ENCODE measurements at places on chromosomes 7 and 10.

DNA sequence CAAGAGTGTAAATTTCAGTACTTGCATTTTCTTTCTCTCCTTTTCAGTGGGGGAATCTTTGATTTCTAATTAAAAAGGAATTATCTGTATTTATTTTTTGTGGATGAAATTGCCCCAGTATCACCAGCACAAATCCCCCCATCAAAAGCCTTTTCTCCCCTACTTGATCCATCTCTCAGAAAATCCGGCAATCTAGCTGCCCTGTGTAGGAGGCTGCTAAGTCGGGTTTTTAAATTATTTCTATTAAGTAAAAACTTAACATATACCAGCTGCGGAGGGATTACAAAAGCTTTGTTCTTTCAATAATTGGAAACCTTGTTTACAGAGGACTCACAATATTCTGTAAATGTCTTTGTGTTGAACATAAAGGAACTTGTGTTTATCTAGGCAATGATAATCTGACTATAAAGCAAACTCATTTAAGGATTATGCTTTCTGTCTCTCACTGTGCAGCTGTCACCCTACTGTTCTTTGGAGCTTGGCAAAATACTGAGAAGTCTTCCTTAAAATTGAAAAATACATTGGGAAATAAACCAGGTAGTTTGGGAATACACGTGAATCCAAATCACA lies 177.4 kb upstream of the PRR15 start:
- no peak for DNase-seq

DNA sequence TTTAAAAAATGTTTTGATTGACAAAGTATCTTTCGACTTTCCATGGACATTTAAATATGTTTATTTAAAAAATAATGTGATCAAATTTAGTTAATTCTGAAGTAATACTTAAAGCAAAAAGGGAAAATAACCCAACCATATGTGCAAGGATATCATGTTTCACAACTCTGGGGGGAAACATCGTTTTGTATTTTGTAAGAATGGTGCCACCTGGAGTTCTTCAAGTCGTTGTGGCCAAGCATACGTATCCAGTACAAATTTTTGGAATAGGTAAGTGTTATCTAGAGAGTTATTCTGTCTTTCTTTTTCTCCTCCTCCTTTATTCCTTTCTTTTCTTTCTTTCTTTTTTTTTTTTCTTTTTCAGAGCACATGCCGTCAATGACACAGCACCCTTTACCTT lies 176.2 kb upstream of the CSTF2T start:
- DNase-seq = no peak

DNA sequence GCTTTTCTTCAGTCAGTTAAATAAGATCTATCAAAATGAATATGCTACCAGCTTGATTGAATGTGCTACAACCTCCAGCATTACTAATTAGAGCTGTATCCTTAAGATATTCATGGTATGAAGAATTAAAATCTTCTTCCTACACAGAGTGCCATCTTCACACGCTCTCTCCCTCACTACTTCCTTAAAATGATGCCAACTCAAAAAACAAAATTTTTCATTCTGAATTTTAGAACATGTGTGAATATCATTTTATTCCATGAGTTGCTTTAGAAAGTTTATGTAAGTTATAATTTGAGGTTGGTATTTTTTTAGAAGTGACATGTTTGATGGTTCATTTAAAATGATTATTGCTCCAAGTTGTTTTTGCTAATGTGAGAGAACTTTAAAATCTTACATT lies 407.5 kb upstream of the CELF2 start:
- no peak for DNase-seq

GRCh38 chr7:87206361-87206760 lies 13.2 kb downstream of the TMEM243 start:
- no peak for DNase-seq

DNA sequence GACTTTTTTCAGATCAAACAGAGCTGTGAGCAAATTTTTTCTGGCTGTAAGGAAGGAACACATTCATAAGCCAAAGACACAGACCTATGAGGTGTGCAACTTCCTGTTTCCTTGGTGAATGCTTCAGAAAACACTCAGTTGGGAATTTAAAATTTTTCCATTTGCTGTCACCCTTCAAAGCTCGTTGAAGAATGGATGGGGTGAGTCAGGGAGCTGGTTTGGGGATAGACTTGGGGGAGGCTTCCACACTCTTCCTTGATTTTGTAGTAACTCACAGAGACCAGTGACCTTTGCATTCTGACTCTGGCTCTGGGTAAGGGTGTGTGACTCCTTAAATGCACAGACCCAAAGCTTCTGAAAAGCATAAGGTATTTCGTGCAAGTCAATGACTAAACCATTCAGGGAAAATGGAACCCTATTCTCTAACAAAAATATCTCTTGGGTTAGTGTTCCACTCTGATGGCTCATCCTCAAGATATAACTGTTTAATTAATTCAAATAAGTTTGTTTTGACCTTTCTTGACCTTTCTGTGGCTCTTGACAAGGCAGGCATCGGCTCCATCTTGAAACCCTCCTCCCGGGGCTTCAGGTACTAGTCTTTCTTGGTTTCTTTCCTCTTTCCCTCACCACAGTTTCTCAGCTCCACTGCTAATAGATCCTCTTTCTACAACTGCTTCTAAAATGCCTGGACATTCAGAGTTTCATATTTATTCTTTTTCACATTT lies 227.8 kb upstream of the INHBA start:
- DNase-seq = no peak

- DNase-seq = no peak
Measured at GRCh38 chr10:26464632-26465280, 26.6 kb downstream of the APBB1IP start.

DNA sequence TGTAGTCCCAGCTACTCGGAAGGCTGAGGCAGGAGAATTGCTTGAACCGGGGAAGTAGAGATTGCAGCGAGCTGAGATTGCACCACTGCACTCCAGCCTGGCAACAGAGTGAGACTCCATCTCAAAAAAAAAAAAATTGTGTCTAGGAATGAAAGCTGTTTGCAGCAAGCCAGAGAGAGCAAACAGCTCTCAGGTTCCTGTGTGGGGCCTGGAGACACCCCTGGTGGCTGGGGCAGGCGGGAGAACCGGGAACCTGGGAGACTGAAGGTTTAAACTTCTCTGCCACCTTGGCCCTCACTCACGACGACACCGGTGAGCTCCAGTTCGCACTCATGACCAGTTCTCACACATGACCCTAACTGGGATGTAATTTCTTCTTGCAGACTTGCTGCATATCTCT lies 13.2 kb upstream of the UNCX start:
- no peak for DNase-seq

Measured in DND-41 (cell line).